ENCODE measurements at places on chromosomes 12 and 14.

DNA sequence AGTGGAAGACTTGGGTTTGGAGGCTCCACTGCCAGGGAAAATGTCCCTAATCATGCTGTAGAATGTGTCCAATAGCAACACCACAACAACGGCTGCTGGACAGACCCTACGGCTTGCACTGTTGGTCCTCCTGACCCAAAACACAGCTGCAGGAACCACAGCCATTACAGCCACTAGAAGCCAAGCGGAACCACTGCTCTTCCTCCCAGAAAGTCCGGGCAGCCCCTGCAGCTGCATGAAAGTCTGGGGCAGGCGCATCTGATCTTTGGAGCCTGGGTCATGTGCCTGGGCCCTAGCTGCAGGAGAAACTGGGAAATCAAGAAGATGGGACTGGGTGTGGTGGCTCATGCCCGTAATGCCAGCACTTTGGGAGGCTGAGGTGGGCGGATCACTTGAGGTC, 124.7 kb upstream of the METAP2 start:
- DNase-seq: no peak

DNA sequence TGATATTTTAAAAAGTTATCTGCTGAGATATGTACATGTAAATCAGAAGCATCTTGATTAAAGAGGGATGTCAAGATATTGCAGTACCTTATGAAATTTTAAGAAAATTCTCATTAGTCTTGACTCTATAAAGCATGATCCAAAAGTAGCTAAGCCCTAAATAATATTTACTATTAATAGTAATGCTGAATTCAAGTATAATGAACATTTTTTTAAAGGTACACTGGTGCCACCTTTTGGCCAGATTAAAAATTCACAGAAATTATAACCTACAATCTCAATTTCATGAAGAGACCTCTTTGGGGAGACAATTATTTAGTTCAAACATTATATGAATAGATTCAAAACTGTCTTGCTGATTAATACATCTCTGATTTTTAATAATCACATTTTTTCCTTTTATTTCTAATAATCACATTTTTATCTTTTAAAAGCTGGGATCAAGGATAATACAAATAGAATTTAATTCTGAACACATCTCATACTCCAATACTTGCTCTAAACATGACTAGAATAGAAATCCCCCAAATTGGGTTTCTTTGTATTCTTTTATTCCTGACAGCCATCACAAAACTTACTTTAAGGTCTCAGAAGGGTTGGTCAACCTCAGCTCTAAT, 13.4 kb downstream of the AKAP5 start:
- DNase-seq: peak; percentile 31

- DNase-seq: no peak
Measured at GRCh38 chr12:86659985-86660384, 403.8 kb upstream of the MGAT4C start.

DNA sequence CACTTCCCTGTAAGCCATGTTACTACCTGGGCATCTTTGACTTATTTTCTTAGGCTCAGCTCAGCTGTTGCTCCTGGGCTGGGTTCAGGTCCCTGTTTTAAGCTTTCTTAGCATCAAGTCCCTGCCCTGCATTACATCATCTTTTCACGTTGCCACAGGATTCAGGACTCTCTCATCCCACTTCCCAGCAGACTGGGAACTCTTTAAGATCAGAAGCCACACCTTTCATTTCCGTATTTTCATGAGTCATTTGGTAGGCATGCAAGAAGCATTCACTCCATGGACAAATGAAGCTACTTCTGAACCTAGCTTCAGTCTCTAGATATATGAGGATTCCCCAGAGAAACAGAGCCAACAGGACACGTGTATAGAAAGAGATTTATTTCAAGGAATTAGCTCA, 726.8 kb downstream of the VRK1 start:
- DNase-seq: peak; percentile 5

GRCh38 chr12:70049596-70050360, 193.5 kb upstream of the CNOT2 start:
- DNase-seq: no peak

All from fibroblast of skin of right quadriceps (primary cell).